Dermis blood vessel endothelial cell (primary cell): ENCODE measurements at places on chromosomes 1 and 21.

DNA sequence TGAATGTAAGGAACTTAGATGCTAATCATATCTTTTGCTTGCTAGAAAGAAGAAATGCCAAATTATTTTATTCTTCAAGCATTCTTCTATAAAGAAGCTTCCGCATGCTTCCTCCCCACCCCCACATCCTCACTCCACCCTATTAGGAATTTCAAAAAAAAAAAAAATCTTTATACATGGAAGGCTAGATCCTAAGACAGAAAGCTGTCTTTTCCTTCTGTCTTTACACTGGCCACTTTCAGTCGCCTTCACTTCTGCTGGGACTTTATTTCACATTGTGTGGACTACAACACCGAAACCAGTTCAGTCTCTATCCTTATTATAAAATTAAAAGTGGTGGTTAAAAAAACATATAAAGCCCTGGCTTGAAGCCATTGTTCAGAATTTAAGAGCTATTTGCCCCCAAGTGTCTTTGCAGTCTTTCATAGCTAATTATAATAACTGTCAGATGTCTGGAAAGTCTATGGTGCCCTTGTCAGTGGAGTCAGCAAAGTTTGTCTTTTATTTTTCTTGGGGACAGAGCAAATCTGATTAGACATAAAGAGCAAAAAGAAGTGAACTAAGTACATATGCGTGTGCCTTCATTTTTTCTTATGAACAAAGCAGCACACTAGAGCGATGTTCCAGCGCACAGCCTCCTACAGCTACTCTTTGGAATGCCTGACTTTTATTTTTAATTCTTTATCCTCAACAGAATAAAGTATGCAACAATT is 297.7 kb downstream of the PTPRC start:
- DNase-seq: peak; percentile 71

GRCh38 chr21:31555741-31556191 is 103.7 kb upstream of the SOD1 start:
- no peak for DNase-seq

DNA sequence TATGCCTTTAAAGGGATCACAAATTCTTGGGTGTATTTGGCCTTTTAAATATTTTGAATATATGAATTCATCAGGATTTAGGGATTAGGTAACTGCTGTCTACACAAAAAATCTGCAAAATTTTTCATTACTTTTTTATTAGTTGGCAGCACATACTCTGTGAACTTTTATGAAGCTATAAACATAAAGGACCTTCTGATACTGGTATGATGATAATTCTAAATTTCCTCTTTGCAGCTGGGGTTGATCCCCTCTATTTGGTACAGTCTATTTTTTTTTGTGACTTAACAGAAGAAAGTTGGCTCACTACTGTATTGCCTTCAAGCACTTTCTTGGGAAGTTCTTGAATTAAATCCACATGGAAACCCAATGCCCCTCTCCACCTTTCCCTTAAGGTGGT is 416.1 kb downstream of the LMO4 start:
- no peak for DNase-seq

GRCh38 chr1:230575886-230576500 is 66.3 kb upstream of the COG2 start:
- no peak for DNase-seq

DNA sequence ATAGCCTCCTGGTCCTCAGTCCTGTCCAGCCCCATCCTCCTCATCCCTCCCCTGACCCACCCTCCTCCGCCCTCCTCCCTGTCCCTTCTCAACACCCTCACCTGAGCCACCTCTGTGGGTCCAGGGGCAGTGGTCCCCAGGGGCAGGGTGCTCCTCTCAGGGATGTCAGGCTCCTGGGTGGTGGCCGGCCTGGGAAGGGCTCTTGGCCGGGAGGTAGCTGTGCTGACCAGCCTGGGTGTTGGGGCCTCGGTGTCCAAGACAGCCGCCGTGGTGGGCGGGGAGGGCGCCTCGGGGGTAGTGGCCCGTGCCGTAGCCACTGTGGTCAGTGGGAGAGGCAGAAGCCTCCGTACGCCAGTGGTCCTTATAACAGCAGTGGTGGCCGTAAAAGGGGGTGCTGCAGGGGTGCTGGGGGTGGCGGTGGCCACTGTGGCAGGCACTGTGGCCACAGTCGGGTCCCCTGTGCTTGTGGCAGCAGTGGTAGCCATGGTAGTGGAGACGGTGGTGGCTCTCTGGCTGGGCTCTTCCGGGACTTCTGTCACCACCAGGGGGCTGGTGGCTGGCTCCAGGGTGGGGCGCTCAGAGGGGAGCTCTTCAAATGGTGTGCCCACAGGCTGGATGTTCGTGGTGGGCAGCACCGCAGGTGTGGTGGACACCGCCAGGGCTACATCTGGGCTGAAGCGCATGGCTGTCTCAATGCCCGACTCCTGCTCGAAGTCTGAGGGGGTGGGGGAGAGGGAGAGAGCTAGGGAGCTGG is 31.9 kb downstream of the SDC3 start:
- no peak for DNase-seq

GRCh38 chr1:114274621-114275317 is 121.1 kb upstream of the SYT6 start:
- DNase-seq: no peak

DNA sequence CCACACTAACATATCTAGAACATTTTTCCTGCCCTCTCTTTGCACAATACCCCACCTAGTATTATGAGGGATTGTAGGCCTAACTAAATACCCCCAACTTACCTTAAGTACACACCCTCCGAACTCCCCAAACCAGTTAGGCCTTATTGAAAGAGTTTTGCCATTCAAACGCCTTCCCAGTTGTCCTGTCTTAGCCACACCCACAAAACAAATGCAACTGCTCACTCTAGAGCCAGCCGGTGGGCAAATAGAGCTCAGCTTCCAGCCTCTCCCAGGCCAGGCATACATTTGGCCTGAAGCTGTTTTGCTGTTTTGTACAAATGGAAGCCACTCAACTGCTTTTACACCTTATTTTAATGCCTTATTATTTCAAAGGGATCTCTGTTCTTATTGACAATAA is 224.2 kb upstream of the RUNX1 start:
- DNase-seq: no peak

GRCh38 chr1:34924759-34925555 is 4.5 kb downstream of the DLGAP3 start:
- DNase-seq: peak; percentile 78

- DNase-seq: no peak
Observed at GRCh38 chr1:225435487-225435886, 7.6 kb upstream of the LBR start.

DNA sequence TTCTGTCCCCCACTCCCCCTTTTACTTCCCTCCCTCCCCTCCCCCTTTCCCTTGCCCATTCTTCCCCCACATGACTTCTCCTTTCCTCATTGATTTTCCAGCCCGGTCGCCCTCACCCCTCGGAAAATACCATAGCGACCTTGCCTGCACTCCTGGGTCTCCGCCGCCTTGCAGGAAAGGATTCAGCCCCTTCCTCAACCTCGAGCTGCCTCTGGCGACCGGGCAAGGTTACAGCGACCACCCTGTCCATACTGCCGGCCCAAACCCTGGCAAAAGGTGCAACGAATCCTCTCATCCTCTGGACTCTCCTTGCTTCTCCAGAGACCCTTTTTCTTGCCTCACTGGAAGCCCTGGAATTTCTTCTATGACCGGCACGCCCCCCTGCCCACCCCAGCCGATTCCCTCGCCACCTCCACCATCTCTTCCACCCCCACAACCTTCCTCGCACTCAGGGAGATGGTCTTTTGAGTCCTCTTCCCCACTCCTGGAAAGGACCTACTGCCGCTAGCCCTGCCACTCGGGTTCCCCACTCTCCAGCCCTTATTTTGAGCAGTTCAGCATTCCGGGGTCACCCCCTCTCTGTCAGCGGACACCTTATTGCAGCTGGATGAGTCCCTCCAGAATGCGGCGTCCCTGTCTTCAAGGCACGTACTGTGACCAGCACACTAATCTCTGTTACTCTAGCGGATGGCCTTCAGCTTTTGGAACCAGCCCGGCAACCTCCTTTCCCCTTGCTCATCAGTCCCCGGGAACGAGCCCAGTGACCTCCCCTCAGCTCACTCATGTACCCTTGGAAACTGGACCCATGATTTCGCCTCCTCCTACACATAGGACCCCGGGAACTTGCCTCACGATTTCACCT is 846 bp downstream of the NSUN4 start:
- no peak for DNase-seq

- DNase-seq: peak; percentile 78
Observed at GRCh38 chr21:28336314-28336713, 656.4 kb downstream of the LTN1 start.

GRCh38 chr1:56297904-56298303 is 281.5 kb downstream of the PLPP3 start:
- DNase-seq: no peak

DNA sequence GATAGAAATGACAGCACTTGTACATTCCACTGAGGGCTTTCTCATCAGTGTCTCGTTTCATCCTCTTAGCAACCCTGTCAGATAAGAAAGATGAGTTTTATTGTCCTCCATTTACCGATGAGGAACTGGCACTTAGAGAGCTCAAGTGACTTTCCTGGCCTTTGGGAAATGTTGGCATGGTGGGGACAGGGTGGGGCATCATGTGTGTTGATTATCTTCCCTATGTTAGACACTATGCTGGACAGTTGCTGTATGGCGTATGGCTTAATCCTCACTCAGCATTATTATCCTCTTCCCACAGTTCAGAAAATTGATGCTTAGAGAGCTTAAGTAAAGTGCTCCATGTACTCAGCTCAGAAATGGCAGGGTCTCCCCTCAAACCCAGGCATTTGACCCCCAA is 163.2 kb downstream of the CAMTA1 start:
- DNase-seq: no peak

GRCh38 chr1:15948595-15949452 is 27.1 kb downstream of the ZBTB17 start:
- DNase-seq: peak; percentile 83

GRCh38 chr1:213060836-213061235 is 9.8 kb downstream of the RPS6KC1 start:
- DNase-seq: no peak

DNA sequence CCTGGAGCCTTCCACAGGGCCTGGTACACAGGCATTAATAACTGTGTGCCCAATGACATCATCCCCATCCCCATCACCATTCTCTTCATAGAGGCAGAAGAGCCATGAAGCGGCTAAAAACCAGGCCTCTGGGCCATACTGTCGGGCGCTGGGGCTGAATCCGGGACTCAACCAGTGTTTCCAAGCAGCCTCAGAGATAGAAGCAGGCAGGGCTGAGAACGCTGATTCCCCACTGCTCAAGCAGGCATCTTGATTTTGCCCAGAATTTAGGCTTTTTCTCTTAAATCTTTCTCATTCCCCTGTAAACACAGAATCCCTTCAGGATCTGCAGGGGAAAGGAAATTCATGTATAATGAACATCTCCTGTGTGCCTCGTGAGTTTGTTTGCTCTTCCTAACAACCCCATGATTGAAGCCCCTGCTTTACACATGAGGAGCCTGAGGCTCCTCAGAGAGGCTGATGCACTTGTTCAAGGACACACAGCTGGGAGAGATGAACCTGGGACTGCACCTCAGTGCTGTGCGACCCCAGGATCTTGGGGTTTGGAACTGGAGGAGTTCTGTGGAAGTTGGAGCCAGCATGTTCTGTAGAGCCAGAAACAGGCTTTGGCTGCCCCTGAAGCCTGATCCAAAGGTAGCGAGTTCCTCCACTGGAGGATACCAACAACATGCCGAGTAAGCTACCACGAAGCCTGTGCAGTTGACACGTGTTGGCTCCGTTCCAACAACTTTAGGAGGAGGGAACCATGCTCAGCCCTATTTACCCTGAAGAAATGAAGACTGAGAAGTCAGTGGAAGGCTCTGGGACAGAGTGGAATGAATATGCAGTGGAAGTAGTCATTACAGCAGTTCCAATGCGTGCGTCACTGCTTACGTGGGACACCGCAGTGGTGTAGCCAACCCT is 55.5 kb downstream of the EDN2 start:
- no peak for DNase-seq

GRCh38 chr1:43272161-43272560 is 2.4 kb downstream of the TMEM125 start:
- DNase-seq: no peak

DNA sequence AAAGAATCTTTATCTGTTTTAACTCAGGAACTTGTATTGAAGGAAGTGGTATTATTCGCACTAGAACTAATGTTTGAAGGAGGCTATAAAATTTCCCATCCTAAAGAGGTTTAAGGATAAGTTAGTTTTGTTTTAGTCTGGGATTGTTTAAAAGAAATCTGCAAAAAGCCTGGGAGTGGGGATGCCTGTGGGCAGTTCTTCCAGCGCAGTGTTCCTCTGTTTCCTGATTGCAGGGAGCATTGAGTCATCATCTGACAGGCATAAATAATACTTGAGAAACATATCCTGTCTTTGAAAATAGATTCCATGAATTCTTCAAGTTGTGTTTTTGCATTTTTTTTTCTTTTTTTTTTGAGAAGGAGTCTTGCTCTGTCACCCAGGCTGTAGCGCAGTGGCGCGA is 350.8 kb upstream of the PTBP2 start:
- peak; percentile 95 for DNase-seq

GRCh38 chr21:16419188-16419921 is 689.6 kb downstream of the USP25 start:
- DNase-seq: peak; percentile 94
